ENCODE measurements at places on chromosomes 3 and 15.

DNA sequence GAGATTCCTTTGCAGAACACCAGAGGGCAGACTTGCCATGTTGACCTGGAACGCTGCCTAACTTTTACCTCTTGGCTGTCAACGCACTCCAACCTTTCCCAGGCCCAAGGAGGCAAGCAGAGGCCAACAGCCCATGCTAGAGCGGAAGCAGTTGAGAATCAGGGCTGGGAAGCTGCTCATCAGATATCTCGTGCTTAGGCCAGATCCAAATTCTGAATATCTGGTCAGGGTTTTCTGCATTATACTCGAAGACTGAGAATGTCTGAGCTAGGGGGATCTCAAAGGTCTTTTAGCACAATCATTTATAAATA, 2.5 kb downstream of the XIRP1 start:
- peak; percentile 63 for DNase-seq

- no peak for DNase-seq
Measured at GRCh38 chr3:63095-63765, 133.3 kb upstream of the CHL1 start.

GRCh38 chr3:47227678-47228077, 54.9 kb downstream of the KIF9 start:
- no peak for DNase-seq

GRCh38 chr3:182393830-182394367, 399.4 kb upstream of the ATP11B start:
- no peak for DNase-seq

DNA sequence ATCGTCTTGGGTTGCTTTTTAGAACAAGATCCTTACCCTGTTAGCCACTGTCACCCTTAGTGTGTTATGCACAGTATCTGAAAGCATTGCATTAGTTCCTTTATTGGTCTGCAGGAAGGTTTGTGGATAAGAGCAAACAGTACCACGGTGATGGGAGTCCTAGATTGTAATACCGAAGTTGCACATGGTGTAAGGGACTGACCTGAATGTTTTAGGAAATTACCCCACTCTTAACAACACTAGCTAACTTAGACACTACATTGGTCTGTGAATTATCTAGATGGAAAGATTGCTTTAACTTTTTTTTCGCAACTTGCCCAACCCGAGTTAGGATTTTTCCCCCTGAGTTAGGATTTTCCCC, 1.3 kb downstream of the STT3B start:
- peak; percentile 4 for DNase-seq

- DNase-seq, result no peak
Measured at GRCh38 chr15:67479781-67480505, 41.0 kb upstream of the C15orf61 start.

DNA sequence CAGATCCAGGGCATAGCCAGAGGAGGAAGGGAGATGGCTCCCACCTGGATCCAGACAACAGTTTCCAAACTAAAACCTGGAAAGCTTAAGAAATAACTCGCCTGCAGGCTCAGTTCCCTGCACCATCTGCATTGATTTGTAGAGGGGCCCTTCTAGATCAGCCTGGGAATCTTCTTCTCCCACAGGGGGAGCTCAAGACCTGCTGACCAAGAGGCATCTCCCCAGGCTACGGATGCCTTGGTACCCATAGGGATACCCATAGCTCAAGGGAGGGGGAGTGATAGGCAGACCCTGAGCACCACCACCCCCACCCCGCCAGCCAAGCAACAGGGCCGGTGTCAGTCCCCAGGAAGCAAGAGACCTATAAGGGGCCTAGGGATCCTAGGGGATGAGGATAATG, 28.0 kb upstream of the DCLK3 start:
- no peak for DNase-seq

- no peak for DNase-seq
Measured at GRCh38 chr3:50184242-50184978, 7.0 kb upstream of the GNAT1 start.

GRCh38 chr15:92883163-92883875, 16.8 kb upstream of the CHD2 start:
- DNase-seq, result no peak
